ENCODE measurements at places on chromosomes 7 and 10.

GRCh38 chr7:76364198-76364584, 5.4 kb upstream of the YWHAG start:
- DNase-seq: no peak

DNA sequence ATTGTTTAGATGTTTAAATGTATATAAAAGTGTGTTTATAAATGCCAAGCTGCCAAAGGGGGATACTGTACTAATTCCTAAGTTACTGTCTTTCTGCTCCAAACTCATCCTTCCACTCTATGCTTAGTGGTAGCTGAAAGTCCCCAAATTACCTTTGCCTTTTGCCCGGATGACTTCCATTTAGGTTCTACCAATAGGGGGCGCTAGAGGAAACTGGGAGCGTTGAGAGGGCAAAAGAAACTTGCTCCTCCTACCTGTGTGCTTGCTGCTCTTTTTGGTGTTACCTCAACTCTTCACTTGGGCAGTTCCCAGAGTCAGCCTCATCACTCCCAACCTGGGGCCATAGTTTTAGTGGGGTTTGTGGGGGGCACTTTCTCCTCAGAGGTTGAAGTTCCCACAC, 5.9 kb upstream of the OR2A25 start:
- DNase-seq: no peak

DNA sequence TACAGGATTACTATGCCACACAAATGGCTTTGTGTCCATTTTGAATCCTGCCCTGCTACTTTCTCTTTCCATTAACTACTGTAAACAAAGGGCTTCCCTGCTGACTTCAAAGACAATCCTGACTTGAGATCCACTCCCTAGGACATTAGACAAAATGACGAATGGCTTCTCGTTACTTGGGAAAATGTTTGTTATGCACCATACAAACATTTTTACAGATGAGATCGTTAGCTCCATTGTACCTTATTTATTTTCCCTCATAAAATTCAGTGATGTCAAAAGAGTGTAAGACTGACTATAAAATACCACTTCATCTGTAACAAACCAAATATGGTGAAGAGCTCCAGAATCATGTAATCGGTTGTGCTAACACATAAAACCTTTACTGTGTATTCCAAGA, 121.8 kb downstream of the CD36 start:
- DNase-seq: no peak

- DNase-seq: no peak
Measured at GRCh38 chr7:117034851-117035464, 81.7 kb downstream of the ST7 start.

DNA sequence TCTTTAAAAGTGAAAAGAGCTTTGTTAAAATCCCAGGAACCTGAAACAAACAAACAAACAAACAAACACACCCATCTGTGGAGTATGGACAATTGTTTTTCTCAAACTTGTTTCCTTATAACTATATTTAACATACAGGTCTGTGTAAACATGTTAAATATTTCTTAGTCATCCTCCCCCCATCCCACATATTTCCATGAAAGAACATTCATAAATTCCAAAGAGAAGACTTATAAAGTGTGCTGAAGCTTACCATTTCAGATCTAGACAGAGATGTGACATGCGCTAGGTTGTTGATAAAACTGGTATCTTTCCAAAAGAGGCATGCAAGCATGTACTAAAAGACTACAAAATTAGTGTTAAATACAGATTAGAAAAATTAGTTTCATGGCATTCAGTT, 6.5 kb downstream of the FKBP14 start:
- DNase-seq: no peak

- DNase-seq: no peak
Measured at GRCh38 chr10:123278445-123278844, 124.2 kb downstream of the BUB3 start.

DNA sequence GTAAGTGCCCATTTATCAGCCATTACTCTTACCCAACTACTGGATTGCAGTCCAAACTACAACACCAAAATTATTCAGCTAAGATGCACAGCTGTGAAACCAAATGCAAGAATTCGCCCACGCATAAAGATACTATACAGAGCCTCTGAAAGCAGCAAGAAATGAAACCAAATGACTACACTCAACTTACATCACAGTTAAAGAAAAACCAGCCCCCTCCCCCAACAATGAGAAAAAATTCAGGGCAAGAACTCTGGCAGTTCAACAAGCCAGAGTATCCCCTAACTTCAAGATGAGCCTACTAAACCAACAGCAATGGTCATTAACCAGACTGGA, 209.1 kb upstream of the VWC2 start:
- no peak for DNase-seq

- DNase-seq: no peak
Measured at GRCh38 chr7:12692479-12693259, 5.2 kb downstream of the ARL4A start.
